Left ventricle myocardium superior (tissue), 1 donor: ENCODE measurements at places on chromosomes 5 and 9.

- DNase-seq = no peak
These were observed 69.1 kb downstream of the OTP start for GRCh38 chr5:77569409-77569808.

- no peak for DNase-seq
These were observed 90.3 kb downstream of the ADAMTSL1 start for GRCh38 chr9:18564018-18564880.

DNA sequence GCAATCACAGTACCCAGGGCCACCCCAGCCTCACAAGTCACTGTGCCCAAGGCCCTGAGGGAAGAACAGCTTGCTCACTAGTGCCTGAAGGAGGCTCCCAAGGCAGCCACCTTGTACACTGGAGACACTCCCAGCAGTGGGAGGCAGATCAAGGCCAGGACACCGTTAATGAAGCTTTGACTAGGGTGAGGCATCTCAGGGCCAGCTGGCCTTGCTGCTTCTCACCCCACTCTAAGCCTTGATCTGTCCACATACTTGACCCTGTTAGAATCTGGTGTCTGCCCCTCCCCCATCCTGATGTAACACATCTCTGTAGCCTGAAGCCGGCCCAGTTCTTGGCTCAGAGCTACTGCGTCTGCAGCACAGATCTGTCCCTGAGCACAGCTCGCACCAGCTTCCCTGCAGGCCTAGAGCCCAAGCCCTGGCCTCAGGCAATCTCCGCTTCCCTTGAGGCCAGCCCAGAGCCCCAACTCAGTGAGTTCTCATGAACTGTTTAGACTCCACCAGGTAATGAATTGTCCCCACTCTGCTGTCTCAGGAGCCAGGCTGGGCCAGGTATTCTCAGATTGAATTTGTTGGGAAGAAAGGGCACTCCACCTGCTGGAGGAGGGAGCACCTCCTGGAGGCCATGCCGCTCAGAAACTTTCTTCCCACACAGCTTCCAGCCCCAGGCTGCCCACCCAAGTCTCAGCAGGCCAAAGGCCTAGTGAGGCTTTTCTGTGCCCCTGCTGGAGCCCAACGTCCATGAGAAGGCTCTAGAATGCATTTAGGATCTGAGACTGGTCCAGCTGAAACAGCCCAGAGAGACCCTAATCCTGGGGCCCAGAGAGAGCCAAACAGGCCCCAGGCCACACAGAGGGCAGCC, 13.4 kb upstream of the JADE2 start:
- peak; percentile 79 for DNase-seq

DNA sequence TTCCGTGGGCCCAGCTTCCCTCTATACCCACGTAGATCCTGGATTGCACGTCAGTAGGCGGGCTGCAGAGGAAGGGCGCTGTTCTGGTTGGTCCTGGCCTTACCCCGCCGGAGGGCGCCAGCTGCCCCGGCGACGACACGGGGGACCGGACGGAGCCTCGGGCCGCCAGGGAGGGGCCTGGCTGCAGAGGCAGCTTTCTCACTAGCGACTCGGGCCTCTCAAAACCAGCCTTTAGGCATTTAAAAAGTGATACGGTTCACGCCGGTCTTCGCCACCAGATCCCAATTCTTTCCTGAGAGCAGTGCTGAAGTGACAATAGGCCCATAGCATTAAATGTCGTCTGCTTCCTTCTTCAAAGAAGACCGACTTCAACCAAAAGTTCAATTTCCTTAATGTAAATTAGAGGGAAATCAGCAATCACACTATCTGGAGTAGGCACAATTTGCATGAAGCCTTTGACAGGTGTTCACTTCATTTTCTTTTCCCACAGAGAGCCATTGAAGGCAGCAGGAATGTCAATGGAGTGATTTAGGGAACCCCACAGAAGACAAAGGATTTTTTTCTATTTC, 17.6 kb upstream of the UBE2D2 start:
- peak; percentile 84 for DNase-seq

- no peak for DNase-seq
These were observed 16.3 kb downstream of the C9orf57 start for GRCh38 chr9:72044095-72044494.

DNA sequence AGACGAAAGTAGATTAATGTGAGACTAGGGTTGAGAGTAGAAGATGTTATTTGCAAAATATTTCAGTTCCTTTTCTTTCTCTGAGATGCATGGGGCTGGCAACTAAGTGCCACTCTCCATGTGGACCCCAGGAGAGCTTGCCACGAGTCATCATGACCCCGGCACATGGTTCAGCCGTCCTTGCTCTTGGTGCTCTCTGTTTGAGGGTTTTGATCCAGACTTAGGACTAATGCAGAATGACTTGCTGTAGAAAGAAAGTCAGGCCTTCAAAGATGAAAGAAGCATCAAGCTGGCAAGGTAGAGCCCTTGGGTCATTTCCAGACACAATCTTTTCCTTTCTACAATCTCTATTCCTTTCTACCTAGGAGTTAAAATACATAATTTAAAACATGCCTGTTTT, 84.7 kb downstream of the RASGRF2 start:
- DNase-seq = no peak

DNA sequence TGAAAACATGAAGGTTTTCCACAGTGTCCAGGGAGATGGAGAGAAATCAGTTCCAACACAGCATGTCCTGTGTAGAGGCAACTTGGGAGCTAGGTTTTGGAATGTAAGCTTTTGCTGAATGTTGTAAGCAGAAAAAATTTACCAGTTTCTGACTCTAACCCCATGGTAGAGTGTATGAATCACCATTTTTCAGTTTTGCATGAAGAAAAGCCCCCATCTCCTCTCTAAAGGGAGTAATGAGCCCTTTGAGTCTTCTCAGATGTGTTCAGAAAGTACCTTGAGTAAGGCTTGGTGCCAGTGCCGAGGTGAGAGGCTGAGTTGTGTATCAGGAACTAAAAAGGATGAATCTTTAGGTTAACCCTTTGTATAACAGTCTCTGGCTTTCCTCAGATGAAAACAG, 96.2 kb downstream of the ADRB2 start:
- no peak for DNase-seq

- no peak for DNase-seq
These were observed 55.8 kb downstream of the SLC22A5 start for GRCh38 chr5:132425009-132425937.

DNA sequence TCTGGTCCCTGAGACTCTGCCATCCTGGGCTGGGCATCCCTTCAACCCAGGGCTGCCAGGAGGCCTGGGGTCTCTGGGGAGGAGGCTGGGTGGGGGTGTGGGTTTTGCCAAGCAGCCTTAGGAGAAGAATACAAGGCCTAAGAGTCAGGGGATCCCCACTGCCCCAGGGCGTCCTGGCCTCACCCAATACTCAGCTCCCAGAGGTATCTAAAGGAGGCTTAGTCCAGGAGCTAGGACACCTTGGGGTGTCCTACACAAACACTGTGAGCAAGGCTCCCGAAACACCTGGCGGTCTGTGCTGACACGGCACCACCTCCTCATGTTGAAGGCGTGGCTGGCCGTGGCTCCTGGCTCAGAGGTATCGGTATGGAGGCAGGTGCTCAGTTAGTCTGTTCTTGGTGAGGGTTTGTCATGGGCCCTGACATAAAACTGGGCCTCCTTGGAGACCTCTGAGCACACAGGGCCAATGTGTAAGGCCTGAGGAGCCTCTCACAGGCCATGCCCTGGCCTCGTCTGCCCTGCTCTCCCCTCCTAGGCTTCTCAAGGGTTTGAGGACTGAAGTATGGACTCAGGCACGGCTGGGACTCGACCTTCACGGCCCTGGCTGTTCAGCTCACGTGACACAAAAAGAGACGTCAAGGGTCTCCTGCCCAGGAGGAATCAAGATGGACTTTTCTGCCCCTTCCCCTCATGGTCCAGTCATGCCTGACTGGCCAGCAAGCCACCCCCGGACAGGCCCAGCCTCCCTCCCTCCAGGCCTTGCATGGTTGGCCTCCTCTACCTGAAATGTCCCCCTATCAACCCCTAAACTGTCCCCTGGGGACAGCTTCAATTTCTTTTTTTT, 277.3 kb downstream of the FSTL4 start:
- no peak for DNase-seq

DNA sequence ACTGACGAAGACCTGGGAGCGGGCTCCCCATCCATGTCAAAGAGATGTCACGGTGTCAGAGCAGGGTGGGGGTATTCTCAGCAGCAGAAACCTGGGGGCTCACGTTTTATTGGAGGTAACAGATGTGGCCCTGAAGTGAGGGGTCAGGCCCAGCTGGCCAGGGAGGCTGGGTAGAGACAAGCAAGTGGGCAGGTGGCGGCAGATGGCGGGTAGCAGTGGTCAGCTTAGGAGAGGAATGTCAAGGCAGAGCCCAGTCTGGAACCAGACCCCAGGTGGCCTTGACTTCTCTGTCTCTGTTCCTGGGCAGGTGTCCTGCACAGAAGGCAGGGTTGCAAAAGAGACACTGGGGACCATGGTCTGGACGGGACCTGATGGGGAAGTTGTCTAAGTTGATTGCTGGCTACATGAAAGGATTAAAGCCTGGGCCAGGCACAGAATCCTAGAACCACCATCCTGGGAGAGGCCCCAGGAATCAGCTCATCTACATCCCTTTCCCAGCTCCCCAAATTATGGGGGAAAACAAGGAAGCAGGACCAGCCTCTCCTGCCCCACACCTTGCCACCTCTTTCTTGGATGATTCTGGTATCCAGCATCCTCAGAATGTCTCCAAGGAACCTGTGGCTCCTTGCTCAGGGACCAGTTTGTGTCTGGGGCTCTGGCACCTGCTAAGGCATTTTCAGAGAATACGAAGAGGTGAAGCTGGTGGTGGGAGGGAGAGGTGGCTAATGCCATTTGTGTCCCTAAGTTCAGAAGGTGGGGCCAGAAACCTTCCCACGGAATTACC, 72.5 kb downstream of the AMBP start:
- DNase-seq = no peak

DNA sequence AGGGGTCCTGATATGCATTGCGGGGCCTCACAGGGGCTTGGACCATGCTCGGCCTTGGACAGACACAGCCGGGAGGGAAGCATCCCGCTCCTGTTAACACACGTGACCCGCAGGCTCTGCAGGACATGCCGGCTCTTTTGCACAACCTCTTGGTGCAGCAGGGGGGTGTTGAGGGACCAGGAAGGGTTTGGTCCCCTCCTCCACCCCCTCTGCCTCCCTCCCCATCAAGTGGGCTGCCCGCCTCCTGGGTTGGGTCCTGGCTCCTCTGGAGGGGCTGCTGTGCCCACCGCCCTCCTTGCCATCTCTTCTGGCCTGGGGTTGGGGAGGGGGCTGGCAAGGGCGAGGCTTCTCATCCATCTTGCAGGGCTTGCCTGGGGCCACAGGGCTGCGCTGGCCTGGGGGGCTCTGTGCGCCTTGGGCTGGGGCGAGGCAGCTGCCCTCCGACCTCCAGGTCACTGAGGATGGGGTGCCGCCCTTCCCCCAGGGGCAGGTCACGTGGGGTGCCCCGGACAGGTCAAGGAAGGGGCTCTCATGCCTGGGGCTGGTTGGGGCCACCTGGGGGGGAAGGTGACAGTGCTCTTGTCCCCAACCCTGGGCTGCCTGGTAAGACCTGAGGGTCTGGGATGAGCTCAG, 16.8 kb upstream of the SLC9A3 start:
- peak; percentile 20 for DNase-seq

GRCh38 chr5:139140591-139141071, 57.5 kb downstream of the SIL1 start:
- DNase-seq = no peak

DNA sequence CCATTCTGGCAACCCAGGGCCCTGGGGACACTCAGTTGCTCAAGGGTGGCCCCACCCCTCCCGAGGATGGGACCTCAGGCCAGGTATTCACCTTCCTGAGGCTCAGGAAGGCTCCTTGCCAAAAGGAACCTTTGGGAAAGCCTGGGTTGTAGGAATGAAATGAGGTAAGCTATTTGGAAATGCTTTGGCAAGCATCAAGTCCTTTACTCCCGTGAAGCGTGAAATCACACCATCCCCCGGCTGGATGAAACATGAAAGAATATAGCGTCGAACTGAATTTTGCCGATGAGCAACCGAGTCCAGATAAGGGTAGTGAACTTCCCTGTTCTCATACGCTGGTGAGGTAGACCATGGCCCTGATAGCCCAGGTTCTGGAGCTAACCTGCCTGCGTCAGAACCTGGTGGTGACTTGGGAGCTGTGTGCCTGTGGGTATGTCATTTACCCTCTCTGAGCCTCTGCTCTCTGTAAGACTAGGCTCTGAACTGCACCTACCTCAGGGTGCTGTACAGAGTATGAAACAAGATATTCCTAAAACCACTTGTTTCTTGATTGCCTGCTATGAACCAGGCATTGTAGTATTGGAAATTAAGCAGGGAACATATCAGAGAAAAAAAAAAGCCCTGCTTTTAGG, 105.3 kb upstream of the BOD1 start:
- no peak for DNase-seq

GRCh38 chr5:17217493-17218352, at the start of gene BASP1:
BASP1 (plus strand) TSS chr5:17217631; CDS start chr5:17275217, 57,586 bp downstream.
- peak; percentile 75 for DNase-seq

DNA sequence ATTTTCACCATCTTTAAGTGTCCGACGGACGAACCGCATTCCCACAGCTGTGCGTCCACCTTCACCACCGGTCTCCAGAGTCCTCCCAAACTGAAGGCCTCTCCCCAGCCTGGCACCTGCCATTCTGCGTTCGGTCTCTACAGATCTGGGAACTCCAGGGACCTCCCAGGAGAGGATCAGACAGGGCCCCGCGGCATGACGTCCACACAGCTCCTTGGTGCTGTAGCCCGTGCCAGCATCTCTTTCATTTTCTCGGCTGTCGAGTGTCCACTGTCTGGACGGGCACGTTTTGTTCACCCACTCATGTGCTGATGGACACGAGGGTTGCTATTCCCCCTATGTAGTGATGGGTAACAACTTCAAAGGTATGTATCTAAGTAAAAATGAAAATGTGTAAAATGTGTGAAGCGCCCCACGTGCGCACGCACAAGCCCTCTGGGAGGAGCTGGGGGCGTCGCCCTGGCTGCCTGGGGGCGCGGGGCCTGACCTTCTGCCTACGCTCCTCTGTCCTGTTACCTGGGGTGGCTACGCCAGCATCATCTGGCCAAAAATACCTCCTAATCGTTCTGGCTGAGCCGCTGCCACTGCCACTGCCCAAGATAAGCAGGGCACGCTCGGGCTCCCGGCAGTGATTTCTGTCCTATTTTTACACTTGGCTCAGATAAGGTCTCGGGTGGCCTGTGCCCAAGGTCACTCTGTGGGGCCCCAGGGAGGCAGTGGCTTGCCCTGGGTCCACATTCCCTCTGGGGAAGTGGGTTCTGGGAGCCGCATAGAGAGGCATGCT, 10.8 kb upstream of the SLC12A7 start:
- peak; percentile 87 for DNase-seq

- no peak for DNase-seq
These were observed 60.6 kb downstream of the MROH2B start for GRCh38 chr5:41010572-41010971.

GRCh38 chr5:176178789-176179188, 59.4 kb upstream of the SIMC1 start:
- DNase-seq = no peak

GRCh38 chr5:96088706-96089498, 127.3 kb upstream of the ELL2 start:
- no peak for DNase-seq
